ENCODE measurements at places on chromosomes 13 and 19. TPM values are rescaled to one million over a fixed set of nuclear protein-coding genes. Genes with fewer than 3 reads are reported as not detected.

DNA sequence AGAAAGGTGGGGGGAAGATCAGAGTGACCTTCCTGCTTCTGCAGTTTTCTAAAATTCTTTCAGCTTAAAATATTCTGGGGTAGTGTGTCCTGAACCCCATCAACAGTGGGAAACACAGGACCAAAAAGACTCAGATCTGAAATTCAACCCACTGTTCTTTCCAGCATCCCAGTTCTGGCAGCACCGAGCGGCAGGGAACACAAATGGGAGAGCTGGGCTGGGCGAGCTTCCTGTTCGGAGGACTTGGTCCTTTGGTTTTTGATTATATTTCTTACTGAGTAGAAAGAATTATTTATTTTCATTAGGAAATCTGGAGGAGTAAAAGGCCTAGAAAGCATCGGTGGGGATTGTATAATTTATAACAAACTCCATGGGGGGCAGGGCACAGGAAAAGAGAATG lies 239.1 kb downstream of the COG6 start:
- no peak for DNase-seq

ZNF441 gene
- 9.7 TPM for total RNA-seq

NTN5 gene
- total RNA-seq: not detected

RASAL3 gene
- total RNA-seq: not detected
